AG04450 (cell line): ENCODE measurements at places on chromosomes 12 and 14.

GRCh38 chr14:100370003-100370402, 46.9 kb downstream of the SLC25A47 start:
- DNase-seq = no peak

- DNase-seq = no peak
Measured at GRCh38 chr14:87312894-87313205, 680.1 kb downstream of the GALC start.

GRCh38 chr14:100788517-100788916, 37.4 kb upstream of the MEG3 start:
- no peak for DNase-seq

- DNase-seq = no peak
Measured at GRCh38 chr12:105083031-105083430, 1.2 kb downstream of the ALDH1L2 start.

- no peak for DNase-seq
Measured at GRCh38 chr14:30957813-30958370, 67.6 kb upstream of the AP4S1 start.
